Activated CD8-positive, alpha-beta memory T cell treated with anti-CD3 and anti-CD28 coated beads, Interleukin-2, amount 50 U/mL, for 48 hours (primary cell): ENCODE measurements at places on chromosomes 4 and X.

GRCh38 chrX:153533091-153533490 is 15.6 kb downstream of the ATP2B3 start:
- DNase-seq, result no peak

DNA sequence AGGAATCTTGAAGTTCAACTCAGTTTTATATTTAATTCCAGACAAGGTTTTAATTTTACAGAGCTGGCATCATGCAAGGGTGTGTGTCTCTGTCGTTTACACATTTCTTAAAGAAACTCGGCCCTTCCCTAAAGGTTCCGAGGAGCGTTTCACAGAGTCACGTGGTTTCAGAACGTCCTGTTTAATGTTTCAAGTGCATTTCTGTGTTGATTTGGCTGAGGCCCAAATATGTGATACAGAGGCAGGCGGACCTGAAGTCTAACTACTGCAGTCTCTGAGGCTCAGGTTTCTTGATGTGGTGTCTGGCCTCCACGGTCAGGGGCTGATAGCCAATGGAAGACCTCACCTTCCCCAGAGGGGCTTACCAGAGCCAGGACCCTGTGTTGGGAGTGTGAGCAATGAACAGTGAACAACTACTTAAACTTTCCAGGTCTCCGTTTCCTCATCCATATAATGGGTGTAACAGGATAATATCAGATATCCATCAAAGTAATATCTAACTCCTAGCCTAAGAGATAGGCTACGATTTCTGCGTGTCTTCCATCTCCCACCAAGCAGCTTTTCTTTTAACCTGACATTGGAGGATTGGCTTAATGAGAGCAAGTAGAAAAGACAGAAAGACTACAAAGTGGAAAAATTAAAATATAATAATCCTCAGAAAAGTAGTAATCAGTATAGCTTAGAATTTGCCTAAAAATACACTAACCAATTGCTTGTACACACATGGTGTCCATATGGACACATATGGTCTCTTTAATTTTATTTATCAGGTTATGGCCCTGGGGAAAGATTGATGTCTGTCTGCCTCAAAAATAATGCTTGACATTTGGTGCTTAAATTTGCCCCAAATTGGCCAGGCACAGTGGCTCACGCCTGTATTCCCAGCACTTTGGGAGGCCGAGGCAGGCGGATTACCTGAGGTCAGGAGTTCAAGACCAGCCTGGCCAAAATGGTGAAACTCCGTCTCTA is 50.0 kb upstream of the TRIM2 start:
- DNase-seq, result no peak

- no peak for DNase-seq
These were observed 43.8 kb downstream of the HPGDS start for GRCh38 chr4:94298725-94299252.

GRCh38 chrX:53440621-53441517 is 6.7 kb upstream of the HSD17B10 start:
- DNase-seq, result peak; percentile 57

DNA sequence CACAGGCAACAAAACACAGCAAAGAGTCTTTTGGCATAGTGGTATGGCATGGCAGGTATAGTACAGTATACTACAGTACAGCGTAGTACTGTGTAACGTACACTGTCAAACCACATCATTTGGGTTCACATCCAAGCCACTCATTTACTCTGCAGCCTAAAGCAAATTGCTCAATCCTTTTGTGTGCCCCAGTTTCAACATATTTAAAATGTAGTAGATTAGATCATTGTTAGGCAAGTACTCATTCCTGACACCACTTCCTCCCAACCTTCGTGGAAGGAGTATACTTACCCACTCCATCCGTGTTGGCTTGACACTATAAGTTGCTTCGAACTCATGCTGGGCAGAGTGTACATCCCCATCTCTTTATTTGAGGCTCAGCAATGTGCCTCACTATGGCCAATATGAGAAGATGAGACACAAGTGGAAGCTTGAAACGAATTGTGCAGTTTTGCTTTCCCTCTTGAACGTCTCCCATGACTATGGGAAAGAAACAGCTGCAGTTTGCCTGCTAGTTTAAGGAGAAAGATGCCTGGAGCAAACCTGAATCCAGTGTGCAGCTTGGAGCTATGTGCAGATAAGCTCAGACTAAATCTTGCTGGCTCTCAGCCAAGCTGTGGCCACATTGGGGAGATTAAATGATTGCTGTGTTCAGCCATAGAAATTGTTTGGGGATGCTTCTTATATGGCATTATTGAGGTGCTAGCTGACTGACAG is 85.7 kb upstream of the TBL1X start:
- no peak for DNase-seq

DNA sequence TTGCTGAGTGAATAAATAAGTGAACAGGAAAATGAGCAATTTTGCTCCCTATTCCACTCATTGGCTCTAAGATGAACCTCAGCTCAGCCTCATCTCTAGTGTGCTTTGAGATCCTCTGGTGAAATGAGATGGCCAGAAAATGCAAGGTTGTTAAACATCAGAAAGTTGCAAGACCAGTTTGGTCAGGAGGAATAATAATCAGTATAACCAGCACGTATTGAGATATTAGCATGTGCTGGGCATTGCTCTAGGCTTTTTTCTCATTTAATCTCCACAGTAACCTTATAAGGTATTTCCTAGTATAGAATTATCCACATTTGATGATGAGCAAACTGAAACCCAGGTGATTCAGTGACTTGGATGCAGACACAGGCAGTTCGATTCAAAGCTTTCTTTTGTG is 110.5 kb upstream of the PAK3 start:
- no peak for DNase-seq

DNA sequence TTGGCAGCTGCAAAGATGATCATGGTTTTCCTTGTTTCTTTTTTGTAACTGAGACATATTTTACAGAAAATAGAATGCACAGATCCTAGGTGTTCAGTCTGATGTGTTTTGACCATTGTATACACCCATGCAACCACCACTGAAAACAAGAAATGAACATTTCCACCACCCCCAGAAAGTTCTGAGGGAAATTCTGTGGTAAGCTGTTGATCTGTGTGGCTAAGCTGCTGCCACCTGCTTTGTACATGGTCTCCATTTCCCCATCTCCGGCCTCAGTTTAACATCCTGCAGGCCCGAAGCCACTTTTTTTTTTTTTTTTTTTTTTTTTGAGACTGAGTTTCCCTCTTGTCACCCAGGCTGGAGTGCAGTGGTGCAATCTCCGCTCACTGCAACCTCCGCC is 65.3 kb downstream of the NYX start:
- no peak for DNase-seq

- DNase-seq, result no peak
These were observed 34.7 kb upstream of the PRKX start for GRCh38 chrX:3748052-3748559.

DNA sequence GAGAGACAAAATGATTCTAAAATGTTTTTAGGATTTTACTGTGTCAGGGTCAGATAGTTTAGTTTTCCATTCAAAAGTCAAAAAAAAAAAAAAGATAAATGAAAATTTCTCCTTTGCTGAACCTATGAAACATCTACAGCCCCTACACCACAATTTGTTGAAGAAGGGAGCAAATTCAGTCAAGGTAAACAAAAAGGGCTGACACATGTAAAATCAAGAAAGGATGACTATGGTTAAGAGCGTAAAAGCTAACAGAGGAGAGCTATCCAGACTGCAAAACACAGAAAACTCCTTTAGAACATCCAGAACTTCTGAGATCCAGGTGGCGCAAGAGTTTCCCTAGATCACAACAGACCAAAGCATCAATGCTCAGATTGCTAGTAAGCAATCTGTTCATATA is 72.2 kb downstream of the RAB28 start:
- no peak for DNase-seq

- DNase-seq, result no peak
These were observed 86.3 kb upstream of the MAML3 start for GRCh38 chr4:140240237-140240636.

GRCh38 chrX:19535476-19535875 is 20.2 kb upstream of the MAP3K15 start:
- DNase-seq, result no peak

DNA sequence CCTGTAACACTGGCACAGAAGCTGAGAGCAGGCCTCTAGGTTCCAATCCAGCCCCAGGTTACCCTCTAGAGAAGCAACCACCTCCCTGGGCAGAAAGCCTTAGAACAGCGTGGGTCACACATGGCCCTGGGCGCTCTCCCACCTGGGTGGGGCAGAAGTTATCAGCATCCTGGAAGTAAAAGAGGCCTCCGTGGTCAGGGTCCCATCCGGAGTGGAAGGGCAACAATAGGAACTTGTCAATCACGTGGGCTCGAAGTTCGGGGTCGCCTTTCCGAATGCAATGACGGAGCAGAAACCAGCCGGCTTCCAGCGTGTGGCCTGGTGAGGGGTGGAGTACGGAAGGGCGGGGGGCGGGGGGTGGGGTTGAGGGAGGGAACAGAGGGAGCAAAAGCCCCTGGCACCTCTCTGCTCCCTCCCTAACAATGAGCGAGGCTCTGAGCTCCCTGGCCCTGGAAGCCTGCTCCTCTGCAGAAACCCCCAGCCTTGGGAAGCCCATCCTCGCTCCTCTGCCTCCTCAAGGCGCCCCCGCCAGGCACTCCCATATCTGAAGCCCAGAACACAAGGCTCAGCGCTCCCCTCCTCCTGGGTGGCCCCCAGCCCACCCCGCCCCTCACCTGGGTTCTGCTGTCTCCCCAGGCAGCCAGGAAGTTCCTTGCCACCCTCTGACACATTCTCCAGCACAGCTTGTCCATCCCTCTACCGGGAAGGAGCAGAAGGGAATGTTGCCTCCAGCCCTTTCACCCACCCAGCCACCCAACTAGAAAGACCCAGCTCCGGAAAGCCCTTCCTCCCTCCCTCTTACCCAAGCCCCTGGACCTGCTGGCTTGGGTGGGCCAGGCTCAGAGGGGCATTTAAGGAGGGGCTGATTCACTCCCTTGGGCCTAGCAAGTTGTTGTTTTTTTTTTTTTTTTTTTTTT is 2.8 kb downstream of the RENBP start:
- no peak for DNase-seq

- DNase-seq, result no peak
These were observed 65.8 kb upstream of the PRPS1 start for GRCh38 chrX:107562482-107562881.

DNA sequence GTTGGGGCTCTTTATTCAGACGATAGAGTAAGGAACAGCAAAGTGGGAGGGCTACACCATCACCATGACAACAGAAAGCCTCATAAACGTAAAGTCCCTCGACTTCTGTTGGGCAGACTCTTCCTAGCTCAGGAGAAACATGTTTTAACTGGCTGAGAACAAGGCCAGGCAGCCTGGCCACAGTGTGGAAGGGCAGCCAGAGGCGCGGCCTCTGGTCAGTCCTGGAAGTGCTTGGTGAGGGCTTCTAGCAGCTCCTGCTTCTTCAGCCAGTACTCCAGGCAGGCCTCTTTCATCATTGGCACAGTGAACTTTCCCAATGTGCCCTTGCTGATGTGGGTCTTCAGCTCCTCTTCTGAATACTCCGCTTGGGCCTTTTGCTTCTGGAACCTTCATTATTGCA is 690.9 kb downstream of the PCDH19 start:
- DNase-seq, result no peak

- no peak for DNase-seq
These were observed 71.1 kb downstream of the NYX start for GRCh38 chrX:41518127-41518840.

- no peak for DNase-seq
These were observed 301.2 kb downstream of the IL1RAPL1 start for GRCh38 chrX:28888416-28888815.
